ENCODE measurements at places on chromosomes 6 and 20. TPM values are rescaled to one million over a fixed set of nuclear protein-coding genes. Genes with fewer than 3 reads are reported as not detected.

Gene C6orf52
- 0.71 TPM for total RNA-seq

Gene BNIP5
- not detected for total RNA-seq

Gene LY6G6F
- not detected for total RNA-seq

Gene GPR6
- total RNA-seq: not detected

Gene GJA1
- 358 TPM for total RNA-seq

Gene PPDPF
- total RNA-seq: 235 TPM

Gene SYNGAP1
- total RNA-seq: 3.5 TPM

Gene SNAP91
- total RNA-seq: 2.1 TPM

Gene CLVS2
- not detected for total RNA-seq

Gene ELOVL2
- total RNA-seq: 1.1 TPM

Gene BMP2
- 3.3 TPM for total RNA-seq

Gene PAK5
- total RNA-seq: not detected

Gene NKAIN4
- total RNA-seq: not detected

Gene MYCT1
- 20.8 TPM for total RNA-seq

Gene CST2
- not detected for total RNA-seq

Gene TEAD3
- 40.7 TPM for total RNA-seq

Gene CRISP2
- total RNA-seq: not detected

Gene FAXC
- 0.55 TPM for total RNA-seq

Gene SEL1L2
- 4.6 TPM for total RNA-seq

Gene BMP7
- total RNA-seq: 0.72 TPM

Gene ATP6V1G2
- total RNA-seq: 1.1 TPM

Gene PBOV1
- total RNA-seq: not detected

Gene MCHR2
- total RNA-seq: not detected

Gene SLC29A1
- 94.9 TPM for total RNA-seq

Gene DUSP22
- total RNA-seq: 52.4 TPM

Gene ALDH5A1
- total RNA-seq: 35.5 TPM

Gene OOEP
- not detected for total RNA-seq

Gene CFB
- 5.4 TPM for total RNA-seq
